ENCODE measurements at places on chromosomes 1 and 21.

- DNase-seq: no peak
Measured at GRCh38 chr1:156942176-156942575, 21.7 kb downstream of the LRRC71 start.

- no peak for DNase-seq
Measured at GRCh38 chr1:29823561-29823960, 587.2 kb downstream of the PTPRU start.

GRCh38 chr1:58881471-58881994, 97.7 kb upstream of the JUN start:
- no peak for DNase-seq

- no peak for DNase-seq
Measured at GRCh38 chr1:111085676-111086075, 54.2 kb downstream of the DRAM2 start.

DNA sequence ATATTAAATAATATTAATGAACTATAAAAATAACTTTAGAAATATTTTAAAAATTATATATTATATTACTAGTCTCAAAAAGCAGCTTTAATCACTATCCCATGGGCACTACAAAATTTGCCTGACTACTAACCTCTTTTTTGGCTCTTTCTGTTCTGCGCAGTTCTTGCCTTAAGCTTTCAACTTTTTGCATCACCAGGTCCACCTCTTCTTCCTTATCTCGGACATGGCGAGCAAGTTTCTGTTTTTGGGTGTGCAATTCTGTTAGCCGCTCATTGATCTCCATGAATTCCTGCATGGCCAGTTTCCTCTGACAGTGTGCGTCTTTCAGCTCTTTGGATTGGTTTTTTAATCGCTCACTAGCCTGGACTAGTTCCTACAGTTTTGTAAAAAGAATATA, 172.4 kb downstream of the COQ8A start:
- DNase-seq: no peak

DNA sequence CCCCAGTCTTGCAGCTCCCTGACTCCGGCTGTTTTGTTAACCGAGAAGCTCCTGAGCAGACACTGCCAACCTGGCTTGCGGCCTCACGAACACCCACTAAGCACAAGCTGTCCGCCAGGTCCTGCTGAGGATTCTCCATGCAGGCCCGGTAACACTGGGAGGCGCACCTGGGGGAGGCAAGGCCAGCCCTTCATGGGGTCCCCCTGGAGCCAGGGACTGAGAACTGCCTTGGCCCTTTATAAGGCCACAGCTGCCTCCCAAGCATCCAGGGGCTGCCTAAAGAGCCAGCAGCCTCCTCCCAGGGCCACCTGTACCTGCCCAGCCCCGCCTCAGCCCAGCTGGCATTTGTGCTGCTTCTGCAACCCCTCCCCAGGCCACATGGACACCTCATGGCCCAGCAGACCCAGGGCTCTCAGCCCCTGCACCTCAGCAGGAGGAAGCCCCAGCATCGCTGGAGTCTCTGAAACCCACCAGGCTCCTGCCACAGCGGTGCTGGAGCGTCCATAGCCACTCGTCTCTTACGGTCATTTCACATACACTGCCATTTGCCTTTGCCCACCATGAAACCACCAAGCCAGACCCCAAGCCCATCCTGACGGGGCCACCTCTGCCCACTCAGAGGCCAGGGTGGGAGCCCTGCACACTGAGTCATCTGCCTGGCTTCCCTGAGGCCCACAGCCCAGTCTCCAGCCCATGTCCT, 82.5 kb downstream of the NPHP4 start:
- no peak for DNase-seq

- DNase-seq: no peak
Measured at GRCh38 chr1:63892632-63893395, 119.0 kb downstream of the ROR1 start.

GRCh38 chr1:185719021-185719420, 15.2 kb upstream of the HMCN1 start:
- no peak for DNase-seq

GRCh38 chr1:17075470-17076255, 21.8 kb upstream of the SDHB start:
- no peak for DNase-seq

- no peak for DNase-seq
Measured at GRCh38 chr1:84366786-84367185, 31.5 kb upstream of the DNASE2B start.

DNA sequence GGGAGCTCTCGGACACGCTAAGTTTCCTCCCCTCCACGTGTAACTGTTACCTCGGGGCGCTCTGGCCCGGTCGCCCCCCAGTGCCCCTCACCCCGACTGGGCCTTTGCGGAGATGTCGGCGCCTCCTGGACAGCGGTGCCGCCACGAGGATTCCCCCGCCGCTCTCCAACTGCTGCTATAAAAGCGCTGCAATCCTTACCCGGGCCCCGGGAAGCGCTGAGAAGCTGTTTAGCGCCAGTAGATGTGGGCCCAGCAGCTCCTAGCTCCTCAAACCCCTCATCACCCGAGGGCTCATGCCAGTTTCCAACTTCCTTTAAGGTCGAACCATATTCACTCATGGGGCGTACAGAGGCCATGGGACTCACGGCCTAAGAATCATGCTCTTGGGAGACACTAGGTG, 361 bp upstream of the LMX1A start:
- DNase-seq: no peak

Measured in stimulated activated CD4-positive, alpha-beta T cell treated with anti-CD3 and anti-CD28 coated beads, Interleukin-1b, Interleukin-23, amount 100 ng/mL, for 1 hour (primary cell).